Activated CD4-positive, alpha-beta T cell treated with anti-CD3 and anti-CD28 coated beads for 24 hours (primary cell): ENCODE measurements at places on chromosomes 13 and 19.
A peak's percentile ranks its signal among the peaks of the same experiment; 100 is the strongest.

GRCh38 chr13:110886870-110887596 lies 27.8 kb downstream of the ANKRD10 start:
- DNase-seq = no peak

- no peak for DNase-seq
Measured at GRCh38 chr19:57682226-57682766, 519 bp downstream of the ZNF551 start.

DNA sequence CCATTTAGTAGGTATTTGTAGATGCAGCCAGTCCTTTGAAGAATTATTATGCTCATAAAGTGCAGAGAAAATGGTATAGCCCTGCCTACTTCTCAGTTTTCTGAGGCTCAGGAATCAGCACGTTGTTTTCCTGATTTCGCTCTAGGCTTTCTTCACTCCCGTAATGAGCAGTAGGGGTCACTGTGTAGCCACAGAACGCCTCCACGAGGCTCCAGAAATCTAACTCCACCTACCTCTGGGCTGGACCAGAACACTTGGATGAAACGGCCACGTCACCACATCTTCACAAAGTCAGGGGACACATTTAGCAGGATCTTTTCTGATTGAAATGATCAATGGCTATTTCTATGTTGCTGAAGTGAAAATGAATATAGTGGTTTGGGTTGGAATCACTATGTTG lies 49.8 kb upstream of the GTF3A start:
- peak; percentile 29 for DNase-seq

GRCh38 chr19:4504891-4505569 lies 13.3 kb downstream of the PLIN4 start:
- no peak for DNase-seq

- no peak for DNase-seq
Measured at GRCh38 chr13:44309794-44310757, 63.5 kb upstream of the SERP2 start.

- no peak for DNase-seq
Measured at GRCh38 chr13:31072041-31072440, 89.7 kb downstream of the HSPH1 start.

- DNase-seq = no peak
Measured at GRCh38 chr19:18053576-18054219, 33.0 kb downstream of the IL12RB1 start.

- DNase-seq = no peak
Measured at GRCh38 chr19:9903336-9903735, 33.0 kb downstream of the OLFM2 start.

GRCh38 chr19:41321600-41322270 lies 11.8 kb downstream of the CCDC97 start:
- DNase-seq = no peak

DNA sequence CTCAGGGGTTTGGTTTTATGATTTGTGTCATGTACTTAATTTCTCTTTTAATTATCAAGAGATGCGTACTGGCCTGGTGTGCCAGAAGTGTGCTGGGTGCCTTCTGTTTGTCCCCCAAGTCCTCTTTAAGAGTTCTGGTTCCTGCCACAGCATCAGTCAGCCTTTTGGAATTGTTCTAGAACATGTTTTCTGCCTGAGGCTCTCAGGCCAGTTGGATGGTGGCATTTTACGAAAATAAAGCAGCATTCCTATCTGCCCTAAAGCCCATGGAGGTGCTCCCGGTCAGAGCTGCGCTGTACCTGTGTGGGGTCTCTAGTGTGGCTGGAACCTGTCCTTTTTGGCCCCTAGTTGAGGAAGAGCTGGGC lies 54.1 kb downstream of the TSSK6 start:
- no peak for DNase-seq

GRCh38 chr19:27962264-27962663 lies 1250.7 kb downstream of the UQCRFS1 start:
- DNase-seq = no peak

DNA sequence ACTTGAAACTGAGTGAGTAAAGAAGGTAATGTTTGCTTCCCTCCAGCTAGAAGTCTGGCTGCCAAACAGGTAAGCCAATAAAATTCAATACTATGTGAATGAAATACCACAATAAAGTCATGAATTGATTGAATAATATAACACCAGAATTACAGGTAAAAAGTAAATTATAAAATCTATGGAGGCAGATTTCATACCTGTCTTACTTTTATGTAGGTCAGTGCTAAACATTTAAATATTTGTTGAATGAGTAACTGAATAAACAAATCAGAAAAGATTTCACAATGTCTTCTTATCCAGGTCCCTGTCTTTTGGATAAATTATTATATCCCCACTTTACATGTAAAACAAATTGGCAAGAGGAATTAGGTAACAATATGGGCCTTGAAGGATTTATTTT lies 62.7 kb downstream of the MICU2 start:
- no peak for DNase-seq

DNA sequence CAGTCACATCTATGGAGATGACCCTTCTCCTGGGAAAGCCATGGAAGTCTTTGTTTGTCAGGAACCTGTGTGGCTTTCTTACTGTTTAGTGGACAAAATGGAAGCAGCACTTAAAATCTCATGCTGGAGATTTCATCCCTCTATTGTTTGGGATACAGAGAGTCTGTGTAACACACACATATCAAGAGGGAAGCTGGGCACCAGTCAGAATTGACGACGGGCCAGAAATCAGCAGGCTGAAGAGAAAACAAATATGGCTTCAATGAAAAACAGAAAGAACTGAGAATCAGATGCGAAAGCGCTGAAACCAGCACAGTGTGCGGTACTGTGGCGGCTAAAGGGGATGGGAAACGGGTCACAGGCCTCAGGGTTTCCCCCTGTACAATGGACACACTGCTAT lies 72.2 kb upstream of the WASF3 start:
- DNase-seq = no peak

DNA sequence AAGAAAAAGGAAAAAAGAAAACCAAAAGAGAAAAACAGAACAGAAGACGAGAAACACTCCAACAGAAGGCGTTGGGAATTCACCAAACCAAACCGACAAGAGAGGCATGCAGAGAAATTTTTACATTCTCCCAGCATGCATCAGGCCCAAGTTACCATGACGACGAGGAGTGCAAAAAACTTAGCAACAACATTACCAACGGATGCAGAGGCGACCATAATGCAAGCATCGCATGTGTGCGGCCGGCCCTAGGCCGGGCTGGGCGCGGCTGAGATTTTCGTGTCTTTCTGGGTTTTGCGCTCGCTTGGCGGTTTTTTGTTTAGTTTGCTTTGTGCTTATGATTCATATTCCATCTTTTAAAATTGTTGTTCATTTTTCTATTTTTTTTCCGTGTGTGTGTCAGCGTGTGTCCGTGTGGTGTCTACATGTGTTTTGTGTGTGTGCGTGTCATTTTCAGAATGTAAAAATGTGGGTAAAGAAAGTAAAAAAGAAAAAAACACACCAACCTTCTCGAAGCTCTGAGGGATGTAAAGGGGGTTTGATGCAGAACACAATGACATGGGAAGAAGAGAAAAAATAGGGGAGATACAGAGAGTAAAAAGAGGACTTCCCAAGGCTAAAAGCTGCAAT lies 84.9 kb downstream of the PTPRS start:
- DNase-seq = no peak

- no peak for DNase-seq
Measured at GRCh38 chr13:114268344-114269280, 12.8 kb upstream of the UPF3A start.

DNA sequence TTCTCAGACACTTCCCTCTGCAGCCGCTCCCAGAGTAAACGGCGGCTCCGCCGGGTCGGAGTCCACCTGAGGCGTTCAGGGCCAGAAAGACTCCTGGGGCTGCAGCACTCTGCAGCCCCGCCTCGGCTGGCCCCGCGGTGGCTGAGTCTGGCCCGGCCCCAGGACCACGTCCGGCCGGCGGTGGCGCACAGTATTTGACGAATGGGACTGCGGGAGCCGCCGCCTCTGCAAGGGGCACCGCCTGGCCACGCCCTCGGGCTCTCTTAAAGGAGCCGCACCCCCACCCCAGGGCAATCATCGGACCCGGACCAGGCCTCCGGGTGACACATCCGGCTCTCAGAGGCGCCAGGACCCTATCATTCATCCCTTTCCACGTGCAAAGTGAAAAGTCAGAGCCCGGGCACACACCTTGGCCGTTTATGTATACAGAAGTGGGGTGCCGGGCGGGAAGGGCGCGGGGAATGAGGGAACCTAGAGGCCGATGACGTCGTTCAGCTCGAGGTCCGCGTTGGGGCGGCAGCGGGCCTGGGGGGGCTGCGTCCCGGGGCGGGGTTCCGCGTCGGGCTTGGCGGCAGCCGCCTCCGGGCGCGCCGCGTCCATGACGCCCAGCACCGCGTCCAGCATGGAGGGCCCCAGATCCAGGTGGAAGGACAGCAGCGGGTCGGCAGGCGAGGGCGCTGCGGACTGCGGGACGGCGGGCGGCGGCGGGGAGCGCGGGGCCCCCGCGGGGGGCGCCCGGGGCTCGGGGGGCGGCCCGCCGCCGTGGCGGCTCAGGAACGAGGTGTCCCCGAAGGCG lies 1.2 kb upstream of the LENG9 start:
- DNase-seq = peak; percentile 74

GRCh38 chr13:80586356-80586755 lies 245.4 kb upstream of the SPRY2 start:
- no peak for DNase-seq

- no peak for DNase-seq
Measured at GRCh38 chr13:41699759-41700158, 242.4 kb downstream of the RGCC start.

DNA sequence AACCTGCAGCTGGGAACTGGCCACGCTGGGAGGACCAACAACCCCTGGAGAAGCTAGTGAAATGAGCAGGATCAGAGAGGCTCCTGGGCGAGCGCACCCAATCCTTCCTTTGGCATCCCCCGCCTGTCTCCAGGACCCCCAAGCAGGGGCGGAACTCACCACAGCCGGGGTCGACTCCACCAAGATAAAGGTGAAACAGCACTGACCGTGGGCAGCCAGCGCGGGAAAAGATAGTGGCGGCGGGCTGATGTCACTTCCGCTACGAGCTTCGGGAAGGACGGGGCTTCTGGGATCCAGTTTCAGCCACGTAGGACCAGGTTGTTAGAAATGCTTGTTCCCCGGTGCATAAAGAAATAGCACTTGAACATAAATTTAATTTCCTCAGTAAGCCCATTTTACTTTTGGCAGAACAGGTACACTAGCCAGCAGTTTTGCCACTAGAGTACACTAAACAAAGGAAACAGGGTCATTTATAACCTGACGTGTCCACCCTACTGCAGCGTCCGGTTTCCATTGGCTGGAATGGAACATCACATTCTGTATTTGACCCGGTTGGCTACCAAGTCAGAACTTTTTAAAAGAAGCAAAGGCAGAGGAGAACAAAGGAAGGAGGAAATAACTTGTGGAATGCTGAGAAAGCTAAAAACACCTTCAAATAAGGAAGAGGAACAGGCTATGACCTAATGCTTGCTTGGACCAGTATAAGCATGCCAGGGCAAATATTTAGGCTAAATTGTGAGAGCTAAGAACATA lies 25.5 kb upstream of the ZNF562 start:
- no peak for DNase-seq

GRCh38 chr13:88103824-88104223 lies 432.7 kb downstream of the SLITRK5 start:
- no peak for DNase-seq

DNA sequence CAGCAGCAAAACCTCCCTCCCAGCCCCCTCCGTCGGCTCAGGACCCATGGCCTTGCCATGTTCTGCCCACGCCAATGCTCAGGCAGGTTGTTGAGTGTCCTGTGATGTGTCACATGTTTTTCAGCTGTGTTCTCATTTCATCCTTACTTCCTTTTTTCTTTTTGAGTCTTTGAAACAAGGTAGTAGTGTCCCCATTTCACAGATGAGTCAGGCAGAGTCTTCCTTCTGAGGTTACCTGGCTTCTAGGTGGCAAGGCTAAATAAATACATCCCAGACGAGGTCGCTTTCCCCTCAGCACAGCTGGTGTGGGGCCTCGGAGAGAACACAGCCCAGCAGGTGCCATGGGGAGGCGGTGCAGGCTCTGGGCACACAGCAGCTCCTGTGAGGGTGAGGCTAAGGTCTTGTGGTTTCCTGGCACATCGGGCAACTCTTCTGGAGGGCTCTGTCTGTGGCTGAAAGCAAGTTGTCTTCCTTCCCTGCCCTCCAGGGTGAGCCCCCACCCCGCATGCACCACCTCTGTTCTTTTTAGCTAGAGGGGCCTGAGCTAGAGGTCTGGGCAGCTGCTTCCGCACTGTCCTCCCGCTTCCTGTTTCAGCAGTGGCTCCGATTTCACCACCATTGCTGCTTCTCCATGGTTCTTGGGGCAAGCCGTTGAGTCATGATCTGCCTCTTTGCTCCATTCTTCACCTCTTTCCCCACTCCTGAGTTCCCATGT lies 15.1 kb downstream of the PRAM1 start:
- DNase-seq = no peak

DNA sequence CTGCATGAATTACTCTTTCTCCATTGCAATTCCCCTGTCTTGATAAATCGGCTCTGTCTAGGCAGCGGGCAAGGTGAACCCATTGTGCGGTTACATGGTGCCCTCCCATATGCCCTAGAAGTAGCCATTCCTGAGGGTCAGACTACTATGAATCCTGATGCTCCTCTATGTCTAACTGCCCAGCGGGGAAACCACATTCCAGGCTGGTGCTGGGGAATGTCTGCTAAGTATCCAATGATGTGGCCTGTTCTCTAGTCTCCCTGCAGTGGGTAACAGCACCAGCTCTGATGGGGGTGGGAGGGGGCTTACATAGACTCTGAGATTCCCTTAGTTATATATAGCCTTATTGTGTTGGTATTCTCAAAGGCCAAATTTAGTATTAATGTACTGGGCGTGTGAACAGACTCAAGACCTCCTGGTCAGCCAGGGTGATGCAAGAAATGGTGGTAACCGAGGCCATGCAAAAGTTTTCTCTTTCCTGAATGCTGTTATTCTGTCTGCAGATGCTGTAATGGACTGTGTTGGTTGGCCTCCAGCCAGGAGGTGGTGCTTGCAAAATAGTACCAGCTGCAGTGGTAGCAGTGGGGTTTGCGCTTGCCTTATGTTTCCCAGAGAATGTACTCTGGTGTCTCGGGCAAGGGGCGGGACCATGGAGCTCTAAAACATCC lies 564.8 kb upstream of the SLITRK1 start:
- no peak for DNase-seq

GRCh38 chr13:33249066-33249465 lies 36.5 kb downstream of the STARD13 start:
- no peak for DNase-seq

DNA sequence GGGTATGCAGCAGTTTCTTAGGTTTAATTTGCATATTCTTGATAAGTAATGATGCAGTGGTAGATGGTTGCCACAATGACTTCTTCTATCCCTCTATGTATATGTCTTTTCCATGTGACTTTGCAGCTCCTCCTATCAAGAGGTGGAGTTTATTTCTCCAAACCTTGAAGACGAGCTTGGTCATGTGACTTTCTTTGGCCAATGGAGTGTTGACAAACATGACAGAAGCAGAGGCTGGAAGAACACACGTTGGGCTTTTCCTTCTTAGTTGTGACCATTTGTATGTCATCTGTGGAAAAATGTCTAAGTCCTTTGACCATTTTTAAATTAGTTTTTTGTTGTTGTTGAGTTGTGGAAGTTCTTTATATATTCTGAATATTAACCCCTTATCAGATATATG lies 32.3 kb downstream of the ZNF333 start:
- no peak for DNase-seq

GRCh38 chr19:12936582-12936981 lies 1.8 kb upstream of the CALR start:
- no peak for DNase-seq
